LoVo (cell line): ENCODE measurements at places on chromosomes 7 and 10.

DNA sequence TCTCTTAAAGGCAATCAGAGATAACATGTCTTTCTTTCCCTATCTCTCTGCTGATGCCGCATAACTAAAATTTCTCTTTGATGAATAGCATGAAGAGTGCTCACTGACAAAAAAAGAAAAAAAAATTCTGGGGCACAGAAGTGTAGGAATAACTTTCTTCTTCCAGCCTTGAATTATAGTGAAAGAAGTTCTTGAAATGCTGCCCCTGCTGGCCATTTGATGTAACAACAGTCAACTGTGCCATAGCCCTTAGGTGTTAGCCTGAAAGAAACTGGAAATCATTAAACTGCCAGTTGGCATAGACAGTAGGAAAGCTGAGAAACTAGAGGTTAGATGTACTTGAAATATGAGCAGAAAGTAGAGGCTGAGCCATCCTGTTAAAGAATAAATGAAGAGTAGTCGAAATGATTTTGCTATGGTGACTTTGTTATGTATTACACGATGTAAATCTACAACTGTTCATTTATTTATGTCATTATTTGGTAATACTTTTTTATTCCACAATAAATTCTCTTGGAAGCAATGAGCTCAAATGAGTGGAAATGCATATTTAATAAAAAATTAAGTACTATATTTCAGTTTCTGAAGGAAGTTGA lies 48.3 kb upstream of the FAM171A1 start:
- DNase-seq, result peak; percentile 48

DNA sequence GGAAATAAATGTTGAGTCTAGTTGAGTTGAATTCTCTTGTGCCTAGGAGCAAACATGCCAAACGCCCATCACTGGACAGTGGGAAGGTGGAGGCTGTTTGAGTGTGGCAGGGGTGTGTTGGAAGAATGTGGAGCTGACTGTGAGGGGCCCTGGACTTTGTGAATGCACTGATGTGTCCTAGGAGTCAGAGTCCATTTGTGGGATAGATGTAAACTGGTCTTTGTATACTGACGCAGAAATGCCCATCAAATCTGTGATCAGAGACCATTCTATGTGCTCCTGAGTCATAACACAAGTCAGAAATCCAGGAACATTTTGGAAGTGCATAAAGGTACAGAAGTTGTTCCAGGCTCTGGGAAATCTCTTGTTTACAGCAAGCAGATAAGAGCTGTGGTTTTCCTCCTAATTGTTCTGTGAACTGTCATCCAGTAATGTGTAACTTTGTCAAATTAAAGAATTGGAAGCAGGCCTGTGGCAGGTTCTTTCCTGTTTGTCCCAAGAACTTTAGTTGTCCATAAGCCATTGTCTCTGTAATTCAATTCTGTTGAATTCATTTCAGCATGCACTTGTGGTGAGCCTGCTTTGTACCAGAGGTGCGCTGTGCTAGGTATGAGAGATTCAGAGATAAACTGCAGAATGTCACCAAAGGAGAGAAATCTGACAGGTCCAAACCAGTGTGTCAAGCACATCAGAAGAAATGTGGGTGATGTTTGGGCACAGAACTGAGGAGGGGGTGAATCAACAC lies 7.6 kb downstream of the PRXL2A start:
- no peak for DNase-seq

GRCh38 chr7:105797652-105798051 lies 78.7 kb downstream of the ATXN7L1 start:
- DNase-seq, result no peak

GRCh38 chr7:38291117-38291647 lies 17.7 kb upstream of the TARP start:
- no peak for DNase-seq

GRCh38 chr10:44628921-44629320 lies 244.0 kb upstream of the CXCL12 start:
- DNase-seq, result peak; percentile 6

DNA sequence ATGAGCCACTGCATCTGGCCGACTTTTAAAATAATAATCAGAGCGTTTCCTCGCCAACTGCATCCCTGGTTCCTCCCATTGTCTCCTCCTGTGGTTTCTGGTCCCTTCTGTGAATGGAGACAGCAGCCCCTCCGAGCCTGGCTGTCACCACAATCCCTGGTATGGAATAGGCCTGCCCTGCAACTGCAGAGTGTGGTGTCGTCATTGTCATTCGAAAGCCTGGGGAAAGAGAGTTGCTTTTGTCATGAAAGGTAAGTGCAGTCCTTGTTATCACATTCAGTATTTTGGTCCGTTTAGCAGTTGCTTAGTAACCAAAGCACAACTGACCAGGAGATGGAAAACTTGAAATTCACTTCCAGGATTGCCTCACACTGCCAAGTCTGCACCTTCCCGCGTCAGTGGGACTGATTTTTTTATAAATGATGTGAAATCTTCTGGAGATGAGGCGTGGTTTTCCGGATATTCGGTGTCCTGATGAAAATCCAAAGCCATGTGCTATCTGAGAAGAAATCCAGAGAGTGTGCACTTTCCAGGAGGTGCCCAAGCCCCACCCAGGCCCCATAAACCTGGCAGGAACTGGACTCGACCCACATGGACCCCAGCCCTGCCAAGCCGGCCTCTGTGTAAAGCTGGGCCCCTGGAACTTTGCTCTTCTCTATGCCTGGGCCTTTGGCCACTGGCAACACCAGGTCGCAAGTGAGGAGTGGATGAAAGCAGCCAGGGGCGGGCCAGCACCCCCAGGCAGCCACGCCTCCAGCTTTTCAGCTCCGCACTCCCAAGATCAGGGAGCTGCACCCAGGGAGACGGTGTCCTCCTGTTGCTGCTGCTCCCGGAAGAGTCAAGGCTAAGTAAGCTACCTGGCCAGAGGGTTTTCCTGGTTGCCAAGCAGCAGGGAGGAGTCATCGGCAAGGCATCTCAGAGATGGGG lies 133.7 kb upstream of the SH2B2 start:
- DNase-seq, result no peak

DNA sequence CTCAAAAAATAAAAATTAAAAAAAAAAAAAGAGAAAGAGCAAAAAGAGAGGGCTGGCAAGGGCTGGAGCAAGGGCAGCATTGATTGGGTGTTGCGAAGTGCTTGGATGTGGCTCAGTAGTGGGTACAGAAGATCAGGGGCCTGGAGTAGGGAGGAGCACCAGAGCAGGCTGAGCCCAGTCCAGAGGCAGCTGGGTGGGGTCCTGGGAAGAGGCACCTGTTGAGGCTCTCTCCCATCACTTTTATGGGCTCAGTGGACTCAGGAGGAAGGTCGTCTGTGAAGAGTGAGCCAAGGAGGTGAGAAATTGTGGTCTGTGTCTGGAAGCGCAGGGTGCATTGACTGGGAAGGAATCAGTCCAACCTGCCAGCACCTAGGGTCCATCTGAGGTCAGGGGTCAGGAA lies 11.8 kb upstream of the ZMIZ2 start:
- DNase-seq, result no peak

DNA sequence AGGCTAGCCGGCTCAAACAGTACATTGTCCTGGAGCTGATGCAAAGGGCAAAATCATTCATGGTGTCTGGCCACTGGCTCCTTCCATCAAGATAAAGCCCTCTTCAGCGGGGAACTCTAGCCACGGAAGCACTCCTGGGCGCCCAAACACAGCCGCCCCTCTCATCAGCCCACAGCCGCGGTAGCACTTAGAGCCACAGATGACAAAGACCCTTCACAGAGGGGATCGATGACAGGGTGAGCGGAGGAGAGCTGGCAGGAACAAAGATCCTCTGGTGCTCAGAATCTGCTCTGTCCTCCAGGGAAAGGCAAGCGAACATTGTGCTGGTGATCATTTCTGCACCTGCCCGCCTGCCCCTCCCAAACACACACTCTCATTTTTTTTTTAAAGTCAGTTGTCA lies 222.2 kb upstream of the NRP1 start:
- no peak for DNase-seq

DNA sequence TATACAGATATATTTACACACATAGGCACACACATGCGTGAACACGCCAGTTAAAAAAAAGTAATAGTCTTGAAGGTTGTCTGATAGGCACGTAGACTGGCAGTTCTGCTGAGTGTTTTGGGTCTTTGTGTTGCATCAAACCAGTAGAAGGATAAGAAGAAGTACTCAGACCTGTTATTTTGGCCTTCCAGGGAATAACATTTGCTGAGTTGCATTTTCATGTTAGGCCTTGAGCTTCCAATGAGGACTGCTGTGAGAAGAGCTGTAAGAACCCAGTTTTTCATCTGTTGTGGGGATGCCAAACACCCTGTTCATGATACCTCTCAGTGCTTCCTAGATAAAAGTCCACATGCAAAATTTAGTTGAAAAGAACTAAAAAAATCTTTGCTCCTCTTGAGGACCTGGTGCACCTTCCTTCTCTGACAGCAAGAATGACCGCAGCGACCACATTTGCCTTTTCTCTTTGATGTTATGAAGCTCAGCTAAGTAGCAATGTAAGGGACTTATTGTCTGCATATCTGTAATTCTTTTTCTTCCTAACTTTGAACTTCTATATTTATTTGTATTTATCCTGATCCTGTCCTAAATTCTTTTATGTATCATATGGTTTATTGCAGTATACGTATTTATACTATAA lies 27.2 kb downstream of the HIPK2 start:
- DNase-seq, result no peak

DNA sequence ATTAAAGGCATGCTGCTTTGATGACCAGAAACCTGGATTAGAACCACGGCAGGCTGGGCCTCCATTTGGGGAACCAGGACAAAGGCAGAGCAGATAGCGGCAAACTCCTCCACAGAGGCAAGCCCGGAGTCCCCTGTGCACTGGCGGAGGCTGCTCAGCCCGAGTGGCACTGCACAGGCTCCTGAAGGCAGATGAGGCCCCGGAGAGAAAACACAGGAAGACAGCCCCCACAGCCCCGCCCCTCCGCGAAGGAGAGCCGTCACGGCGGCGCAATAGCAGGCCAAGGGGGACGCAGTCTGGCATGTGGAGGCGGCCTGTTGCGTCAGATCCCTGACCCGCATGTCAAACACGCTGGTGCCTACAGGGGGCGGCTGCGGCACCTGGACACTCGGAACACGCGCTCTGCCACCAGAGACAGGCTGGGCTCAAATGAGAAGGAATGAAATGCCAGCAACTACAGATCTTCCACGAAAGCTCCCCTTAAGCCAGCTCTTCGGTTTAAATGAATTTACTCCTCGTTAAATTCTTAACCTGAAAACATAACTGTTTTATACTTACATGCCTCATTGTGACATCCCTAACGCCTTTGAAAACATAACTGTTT lies 128.5 kb downstream of the MAD1L1 start:
- DNase-seq, result no peak

DNA sequence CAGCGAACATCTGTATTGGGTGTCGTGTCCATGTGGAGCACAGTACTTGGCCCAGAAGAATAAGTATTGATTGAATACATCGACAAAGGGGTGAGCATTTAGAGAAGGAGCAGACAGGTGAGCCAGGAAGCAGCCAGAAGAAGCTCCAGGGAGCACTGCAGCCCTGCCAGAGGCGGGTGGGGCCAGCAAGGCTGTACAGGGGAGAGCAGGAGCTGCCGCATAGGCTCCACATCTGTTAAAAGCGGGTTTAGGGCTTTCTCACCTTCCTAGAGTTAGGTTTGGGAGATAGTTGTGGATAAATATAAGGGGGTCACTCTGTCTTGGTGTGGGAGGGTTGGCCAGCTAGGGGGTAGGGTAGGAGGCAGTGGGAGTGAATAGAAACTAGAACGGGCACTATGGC lies 1.3 kb upstream of the CPA1 start:
- DNase-seq, result no peak

DNA sequence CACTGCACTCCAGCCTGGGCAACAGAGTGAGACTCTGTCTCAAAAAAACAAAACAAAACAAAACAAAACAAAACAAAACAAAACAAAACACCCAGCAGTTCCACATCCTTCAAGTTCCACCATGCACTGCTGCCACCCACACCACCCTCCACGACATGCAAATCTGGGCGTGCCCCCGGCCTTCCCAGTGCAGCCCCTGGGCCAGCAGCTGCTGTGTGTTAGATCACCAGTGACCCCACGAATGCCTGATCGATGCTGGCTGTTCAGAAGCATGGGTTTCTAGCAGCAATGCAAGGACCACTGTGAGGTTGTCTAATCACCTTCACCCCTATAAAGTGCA lies 36.3 kb downstream of the ELFN1 start:
- no peak for DNase-seq

- no peak for DNase-seq
These were observed 6.1 kb downstream of the LRRTM3 start for GRCh38 chr10:66931949-66932343.

DNA sequence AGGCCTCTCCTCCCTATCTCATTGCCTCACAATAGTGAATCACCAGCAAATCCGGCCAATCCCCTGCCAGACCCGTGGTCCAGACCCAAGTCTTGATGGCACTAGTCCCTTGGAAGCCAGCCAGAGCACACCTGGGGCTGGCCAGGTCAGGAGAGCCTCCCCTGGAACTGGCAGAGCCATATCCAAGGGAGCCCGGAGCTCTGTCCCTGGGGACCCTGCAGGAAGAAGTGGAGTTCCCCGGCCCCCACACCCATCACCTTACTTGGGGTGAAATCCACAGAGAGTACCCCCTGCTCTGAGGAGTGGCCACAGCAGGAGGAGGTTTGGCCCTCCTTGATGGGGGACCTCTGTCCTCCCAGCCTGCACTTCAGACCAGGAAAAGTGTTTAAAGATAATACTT lies 122.5 kb downstream of the HECW1 start:
- no peak for DNase-seq

DNA sequence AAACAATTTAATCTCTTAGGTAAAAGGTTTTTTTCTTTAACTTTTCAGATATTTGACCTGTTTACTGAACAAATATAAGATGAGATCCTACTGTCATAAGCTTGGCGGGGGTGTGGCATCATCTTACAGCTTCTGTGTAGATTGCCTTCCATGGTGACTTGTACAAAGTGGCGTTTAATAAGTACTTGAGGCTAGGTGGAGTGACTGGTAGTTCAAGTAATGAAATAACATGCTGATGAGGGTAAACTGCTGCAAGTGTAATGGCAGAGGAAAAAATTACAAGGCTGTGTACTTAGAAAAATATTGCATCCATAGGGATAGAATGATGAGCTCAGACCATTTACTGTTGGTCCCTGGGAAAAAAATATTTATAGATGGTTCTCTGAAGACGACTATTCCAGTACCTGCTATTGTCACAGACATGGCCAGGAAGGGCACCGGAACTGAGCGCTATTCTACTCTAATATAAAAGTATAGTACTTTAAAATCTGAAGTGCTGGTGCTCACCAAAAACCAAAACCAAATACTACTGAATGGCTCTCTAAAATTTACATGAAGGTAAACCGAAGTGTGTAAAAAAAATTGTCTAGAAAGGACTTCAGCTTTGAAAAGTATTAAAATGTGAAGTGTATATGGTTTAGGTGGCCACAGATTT lies 42.4 kb downstream of the DNAH11 start:
- DNase-seq, result no peak
